ENCODE measurements at places on chromosomes 7 and 10.

- DNase-seq, result no peak
These were observed 390.3 kb downstream of the GRID1 start for GRCh38 chr10:85976267-85976793.

- no peak for DNase-seq
These were observed 301.9 kb upstream of the PRKCQ start for GRCh38 chr10:6881987-6882386.

DNA sequence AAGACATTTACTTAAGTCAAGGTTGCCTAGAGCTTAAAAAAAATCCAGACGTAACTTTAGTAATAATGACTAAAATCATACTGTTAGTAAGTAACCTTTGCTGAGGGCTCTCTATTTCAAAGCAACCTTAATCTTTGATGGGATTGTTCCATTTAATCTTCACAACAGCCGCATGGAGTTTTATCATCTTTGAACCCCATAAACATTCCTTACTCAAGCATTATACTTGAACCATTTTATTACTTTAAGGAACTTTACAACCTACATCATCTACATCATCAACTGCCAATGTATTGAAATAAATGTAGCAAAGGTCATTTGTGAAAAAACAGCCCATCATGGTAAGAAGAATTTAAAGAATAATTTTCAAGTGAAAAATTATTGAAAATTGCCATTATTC lies 22.9 kb upstream of the CACNB2 start:
- no peak for DNase-seq

DNA sequence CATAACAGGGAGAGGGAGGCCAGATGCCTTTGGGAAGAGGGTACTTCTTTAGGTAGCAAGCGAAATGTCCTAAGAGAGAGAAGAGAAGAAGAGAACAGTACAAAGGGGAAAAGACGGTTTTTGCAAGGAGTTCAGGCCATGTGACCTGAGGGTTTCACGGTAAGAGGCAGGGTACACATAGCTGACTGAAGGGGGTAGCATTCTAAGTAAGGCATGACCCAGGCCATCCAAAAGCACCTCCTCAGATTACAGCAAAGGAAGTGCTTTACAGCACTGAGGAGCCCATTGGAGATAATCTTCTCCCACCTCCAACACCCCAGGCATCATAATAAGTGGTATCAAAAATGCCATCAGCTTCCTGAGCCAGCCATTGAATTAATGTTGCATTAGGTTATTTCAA lies 258.2 kb upstream of the NPY start:
- no peak for DNase-seq

DNA sequence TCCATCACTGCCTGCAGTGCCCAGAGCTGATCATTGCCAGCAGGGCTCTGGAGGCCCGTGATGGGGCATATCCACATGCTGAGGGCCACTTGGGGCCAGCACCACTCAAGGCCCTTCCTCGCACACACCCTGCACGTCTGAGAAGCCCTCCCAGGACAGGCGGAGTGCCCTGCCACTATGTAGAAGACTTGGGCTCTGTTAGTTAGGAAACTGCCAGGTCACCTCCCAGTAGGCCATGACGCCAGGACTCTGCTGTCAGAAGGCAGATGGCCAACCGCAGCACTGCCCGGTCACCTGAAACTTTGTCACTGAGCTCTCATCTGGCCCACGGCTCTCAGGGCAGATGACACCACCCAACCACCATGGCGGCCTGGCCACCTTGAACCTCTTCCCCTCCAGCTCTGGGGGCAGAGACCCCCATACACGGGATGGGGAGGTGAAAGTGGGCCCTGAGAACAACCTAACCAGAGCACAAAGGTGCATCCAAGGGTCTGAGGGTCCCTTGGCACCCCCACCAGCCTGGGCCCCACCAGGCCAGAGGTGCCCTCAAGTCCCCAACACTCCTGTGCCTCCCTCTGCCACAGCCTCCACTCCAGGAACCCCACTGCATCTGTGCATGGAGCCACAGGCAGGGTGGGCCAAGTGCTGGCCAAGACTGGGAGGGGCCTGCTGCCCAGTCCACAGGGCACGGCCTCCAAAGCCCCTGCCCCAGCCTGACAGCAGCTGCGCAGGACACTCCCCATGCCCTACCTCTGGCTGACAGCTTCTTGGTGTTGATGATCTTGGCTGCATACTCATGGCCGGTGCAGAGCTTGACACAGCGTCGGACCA lies 41.8 kb downstream of the CAMK2B start:
- DNase-seq, result no peak

DNA sequence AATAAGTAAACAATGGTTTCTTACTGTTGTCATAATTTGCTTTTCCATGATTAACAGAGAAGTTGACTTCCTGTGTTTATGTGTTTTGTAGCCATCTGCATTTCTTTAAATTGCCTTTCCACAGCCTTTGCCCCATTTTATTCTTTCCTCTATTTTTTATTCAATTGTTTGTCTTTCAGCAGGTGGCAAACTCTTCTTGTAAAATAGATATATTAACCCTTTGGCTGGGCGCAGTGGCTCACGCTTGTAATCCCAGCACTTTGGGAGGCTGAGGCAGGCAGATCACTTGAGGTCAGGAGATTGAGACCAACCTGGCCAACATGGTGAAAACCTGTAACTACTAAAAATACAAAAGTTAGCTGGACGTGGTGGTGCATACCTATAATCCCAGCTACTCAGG lies 50.6 kb upstream of the CAPZA2 start:
- no peak for DNase-seq

DNA sequence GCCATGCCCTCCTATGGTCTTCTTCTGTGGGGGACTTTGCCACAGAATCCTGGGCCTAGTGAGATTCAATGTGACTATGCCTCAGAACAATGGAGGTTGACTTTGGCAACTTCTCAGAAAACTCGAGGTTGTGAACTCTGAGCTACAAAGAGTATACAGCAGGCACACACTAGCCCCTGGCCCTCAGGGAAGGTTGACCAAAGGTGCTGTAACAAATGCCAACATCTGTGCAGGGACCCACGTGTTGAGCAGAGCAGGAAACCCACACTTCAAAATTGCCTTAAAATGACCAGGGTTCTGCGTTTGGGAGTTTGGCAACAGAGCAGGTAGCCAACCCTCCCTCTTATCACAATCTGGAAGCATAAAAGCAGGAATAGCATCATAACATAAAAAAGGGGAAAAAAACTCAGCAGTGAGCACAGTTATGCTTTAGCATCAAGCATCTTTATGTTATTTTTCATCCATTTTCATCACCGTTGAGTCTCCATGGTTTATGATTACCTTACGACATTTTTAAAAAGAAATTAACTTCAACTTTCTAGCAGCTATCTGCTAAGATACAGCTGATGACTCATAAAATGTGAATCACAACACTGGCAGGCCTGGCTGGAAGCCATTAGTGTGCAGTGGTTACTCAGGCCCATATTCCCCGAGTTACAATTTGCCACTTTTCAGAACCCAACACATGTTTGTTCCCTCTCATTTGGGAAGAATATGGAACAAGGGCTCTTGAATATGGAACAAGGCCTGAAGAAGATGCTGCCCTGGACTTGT lies 11.1 kb downstream of the PRLHR start:
- DNase-seq, result no peak

- no peak for DNase-seq
These were observed 58.8 kb upstream of the LANCL2 start for GRCh38 chr7:55306331-55306730.

DNA sequence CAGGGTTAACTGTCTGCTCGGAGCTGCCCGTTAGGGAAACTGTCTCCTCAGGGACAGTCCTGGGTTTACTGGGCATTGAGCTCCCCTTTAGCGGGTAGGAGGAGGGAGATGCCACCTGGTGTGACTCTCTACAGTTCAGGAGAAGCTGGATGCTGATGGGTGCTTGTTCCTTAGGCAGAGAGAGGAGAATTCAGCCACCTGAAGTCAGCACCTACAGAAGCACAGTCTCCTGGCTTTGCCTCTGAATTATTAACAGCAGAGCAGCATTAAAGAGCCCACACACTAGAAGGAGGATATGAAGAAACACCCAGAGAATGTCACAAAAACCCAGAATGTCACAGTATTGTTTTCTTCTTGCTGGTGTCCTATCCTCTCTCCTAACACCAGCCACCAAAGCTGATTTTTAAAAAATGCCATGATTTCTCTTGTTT lies 696 bp downstream of the GIMAP4 start:
- DNase-seq, result no peak

DNA sequence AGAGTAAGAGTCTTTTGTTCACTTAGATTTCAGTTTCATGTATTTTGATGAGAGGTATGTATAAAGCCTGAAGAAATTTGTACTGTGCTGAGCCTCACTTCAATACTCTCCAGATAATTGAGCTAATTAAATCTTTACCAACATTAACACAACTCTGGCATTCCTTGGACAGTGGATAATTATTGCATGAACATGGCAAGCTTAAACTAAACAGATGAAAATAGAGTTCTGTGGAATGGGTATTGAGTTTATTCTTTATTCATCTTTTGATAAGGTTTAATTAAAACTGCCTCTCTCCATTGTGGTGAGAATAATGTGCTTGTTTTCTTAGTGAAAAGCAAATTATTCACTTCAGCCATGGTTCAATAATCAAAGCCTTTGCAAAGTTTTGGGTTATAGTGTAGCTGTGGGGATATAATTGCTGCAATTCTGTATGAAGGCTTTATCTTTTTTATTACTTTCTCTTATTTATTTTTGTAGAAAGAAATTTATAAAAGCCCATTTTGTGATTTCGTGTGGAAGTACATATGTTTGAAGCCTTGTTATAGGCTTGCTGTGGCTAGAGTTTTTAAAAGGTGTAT lies 126.4 kb upstream of the FZD1 start:
- no peak for DNase-seq

DNA sequence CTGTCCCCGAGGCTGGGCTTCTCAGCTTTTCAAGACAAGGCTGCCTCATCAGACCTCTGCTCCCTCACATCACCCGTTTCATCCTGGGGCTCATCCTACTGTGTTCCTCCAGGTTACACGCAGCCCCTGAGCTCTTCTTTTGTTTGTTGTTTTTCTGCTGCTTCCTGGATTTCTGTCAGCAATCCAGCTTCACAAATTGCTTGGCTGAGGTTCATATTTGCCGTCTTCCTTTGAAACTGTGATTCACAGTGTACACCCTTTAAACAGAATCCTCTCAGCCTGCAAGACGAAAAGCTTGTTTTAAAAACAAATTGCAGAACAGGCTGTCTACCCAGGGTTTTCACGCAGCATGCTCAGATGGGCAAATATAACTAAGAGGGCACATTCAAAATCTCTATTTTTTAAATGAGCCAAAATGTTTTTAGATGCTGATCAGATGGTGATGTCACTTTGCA lies 39.1 kb upstream of the PARD3 start:
- DNase-seq, result no peak

DNA sequence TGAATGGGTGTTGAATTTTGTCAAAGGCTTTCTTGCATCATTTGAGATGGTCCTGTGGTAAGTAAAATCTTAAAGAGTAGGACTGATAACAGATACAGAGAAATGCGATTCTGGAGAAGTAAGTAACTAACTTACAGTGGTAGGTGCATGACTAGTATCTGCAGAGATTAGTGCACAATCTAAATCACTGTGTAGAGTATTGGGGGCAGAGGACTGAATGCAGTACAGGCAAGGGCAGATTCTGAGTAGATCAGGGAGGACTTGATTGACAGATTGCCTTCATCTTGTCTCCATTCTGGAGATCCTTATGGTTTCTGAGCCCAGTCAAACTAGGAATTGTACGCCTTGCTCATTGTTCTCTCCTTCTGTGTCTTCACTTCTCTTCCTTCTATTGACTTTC lies 736.0 kb downstream of the AUTS2 start:
- no peak for DNase-seq

GRCh38 chr10:57716884-57717283 lies 550.8 kb downstream of the IPMK start:
- DNase-seq, result no peak

- no peak for DNase-seq
These were observed 2.0 kb downstream of the CLDN4 start for GRCh38 chr7:73832806-73833205.

- no peak for DNase-seq
These were observed 30.4 kb downstream of the PDLIM1 start for GRCh38 chr10:95260397-95260881.

DNA sequence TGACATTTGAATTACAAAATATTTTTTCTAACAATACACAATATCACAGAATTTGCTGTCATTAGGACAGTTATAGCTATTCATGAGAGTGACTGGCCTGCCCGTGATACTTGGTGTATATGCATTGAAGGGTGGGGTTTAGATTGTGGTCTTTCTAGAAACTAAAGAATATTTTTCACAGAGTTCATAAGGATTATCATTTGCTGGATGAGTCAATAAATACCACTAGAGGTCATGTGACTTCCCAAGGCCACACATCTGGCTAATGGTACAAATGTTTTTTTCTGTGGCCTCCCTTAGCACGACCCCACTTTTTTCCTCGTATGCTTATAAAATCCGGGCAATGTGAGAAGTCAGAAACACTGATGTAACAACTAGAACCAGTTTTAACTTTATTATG lies 5.2 kb downstream of the OPTN start:
- DNase-seq, result no peak

DNA sequence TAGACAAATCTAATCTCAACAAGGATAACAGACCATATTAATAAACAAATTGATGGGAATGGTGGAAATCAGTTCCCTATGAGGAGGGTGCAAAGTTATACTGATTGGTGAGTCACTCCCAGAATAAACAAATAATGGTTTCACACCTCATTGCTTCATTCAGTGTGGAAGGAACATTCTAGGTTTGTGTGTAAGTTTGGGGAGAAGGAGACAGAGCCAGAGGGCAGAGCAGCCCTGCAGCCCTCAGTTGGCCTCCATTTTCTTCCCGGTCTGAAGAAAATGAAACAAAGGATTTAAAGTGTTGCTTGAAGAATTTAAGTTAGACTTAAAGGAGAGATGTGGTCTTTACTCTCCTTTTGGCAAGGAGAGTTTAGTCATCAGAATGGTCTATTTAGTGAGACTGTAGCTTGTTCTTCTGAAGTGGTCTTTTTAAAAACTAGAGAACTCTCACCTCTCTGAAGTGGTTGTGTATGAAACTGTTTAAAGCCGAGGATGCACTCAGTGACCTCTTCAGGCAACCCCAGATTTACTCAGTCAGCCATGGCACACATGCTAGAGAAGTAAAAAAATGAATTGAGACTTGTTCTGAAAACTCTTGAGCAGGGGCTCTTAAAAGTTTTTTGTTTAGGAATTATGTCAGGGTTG lies 27.2 kb downstream of the IKZF1 start:
- no peak for DNase-seq

DNA sequence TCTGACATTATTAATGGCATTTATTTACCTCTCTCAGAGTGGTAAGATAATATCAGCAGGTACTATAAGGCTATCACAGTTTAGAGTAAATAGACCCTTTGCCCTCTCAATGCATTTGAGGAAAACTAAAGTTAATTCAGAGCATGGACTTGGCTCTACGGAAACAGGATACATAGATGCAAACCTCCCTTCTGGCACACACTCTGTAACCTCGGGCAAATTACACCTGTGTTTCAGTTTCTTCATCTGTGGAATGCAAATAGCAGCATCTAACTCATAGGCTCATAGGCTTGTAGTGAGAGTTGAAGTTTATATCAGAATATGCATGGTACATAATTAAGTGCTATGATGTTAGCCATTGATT lies 5.6 kb downstream of the RAPGEF5 start:
- no peak for DNase-seq

DNA sequence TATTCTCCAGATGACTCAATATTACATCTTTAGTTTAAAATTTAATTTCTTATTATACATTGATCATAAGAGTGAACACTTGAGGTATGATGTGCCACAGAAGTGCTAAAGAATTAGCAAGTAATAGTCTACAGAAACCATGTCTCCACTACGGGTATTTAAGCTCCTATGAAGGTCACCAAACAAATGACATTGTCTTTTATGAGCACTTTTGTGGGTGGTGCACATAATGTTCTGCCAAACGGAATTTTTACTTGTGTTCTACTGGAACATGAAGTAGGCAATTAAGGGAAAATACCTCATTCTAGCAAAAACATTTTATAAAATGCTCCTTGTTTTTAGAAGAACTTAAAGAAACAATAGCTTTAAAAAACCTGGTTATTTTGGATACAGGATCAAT lies 27.4 kb upstream of the CUBN start:
- DNase-seq, result no peak
